ENCODE measurements at places on chromosomes 16 and 17. TPM values are rescaled to one million over a fixed set of nuclear protein-coding genes. Genes with fewer than 3 reads are reported as not detected.

DNA sequence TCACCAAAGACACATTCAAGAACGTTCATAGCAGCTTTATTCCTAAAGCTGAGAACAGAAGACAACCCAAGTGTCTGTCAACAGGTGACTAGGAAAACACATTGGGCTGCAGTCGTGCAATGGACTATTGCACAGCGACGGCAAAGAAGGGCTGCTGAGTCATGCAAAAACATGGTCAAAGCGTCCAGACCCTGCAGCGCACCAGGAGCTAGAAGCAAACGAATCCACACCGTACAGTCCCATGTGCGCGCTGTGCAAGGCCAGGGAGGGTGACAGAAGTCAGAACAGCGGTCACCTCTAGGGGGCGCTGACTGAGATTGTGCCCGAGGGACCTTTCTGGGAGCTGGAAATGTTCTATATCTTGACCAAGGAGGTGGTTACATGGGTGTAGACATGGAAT lies 266.4 kb downstream of the MAF start:
- no peaks in the 10 kb centered on the region for H3K4me1 ChIP-seq
- H3K27ac ChIP-seq: no peak overlapping the region
- no peak for DNase-seq
- no peaks in the 10 kb centered on the region for H3K27me3 ChIP-seq
- H3K36me3 ChIP-seq: no peaks in the 10 kb centered on the region

GRCh38 chr17:37538981-37539659 lies 49.4 kb downstream of the DUSP14 start:
- no peak for DNase-seq
- no peaks in the 10 kb centered on the region for H3K4me1 ChIP-seq
- no peaks in the 10 kb centered on the region for H3K36me3 ChIP-seq
- H3K4me3 ChIP-seq: no peak overlapping the region

- H3K4me1 ChIP-seq: peaks cover 53% of the 10 kb centered on the region
- H3K27me3 ChIP-seq: no peaks in the 10 kb centered on the region
- H3K27ac ChIP-seq: peak overlapping the region; percentile 66
- H3K4me3 ChIP-seq: no peak overlapping the region
- no peaks in the 10 kb centered on the region for H3K36me3 ChIP-seq
- no peak for DNase-seq
These were observed 4.8 kb upstream of the RSAD1 start for GRCh38 chr17:50473901-50474300.

GRCh38 chr16:66079671-66080334 lies 286.7 kb upstream of the CDH5 start:
- DNase-seq: no peak
- no peak overlapping the region for H3K4me3 ChIP-seq
- no peaks in the 10 kb centered on the region for H3K36me3 ChIP-seq
- no peaks in the 10 kb centered on the region for H3K27me3 ChIP-seq

DNA sequence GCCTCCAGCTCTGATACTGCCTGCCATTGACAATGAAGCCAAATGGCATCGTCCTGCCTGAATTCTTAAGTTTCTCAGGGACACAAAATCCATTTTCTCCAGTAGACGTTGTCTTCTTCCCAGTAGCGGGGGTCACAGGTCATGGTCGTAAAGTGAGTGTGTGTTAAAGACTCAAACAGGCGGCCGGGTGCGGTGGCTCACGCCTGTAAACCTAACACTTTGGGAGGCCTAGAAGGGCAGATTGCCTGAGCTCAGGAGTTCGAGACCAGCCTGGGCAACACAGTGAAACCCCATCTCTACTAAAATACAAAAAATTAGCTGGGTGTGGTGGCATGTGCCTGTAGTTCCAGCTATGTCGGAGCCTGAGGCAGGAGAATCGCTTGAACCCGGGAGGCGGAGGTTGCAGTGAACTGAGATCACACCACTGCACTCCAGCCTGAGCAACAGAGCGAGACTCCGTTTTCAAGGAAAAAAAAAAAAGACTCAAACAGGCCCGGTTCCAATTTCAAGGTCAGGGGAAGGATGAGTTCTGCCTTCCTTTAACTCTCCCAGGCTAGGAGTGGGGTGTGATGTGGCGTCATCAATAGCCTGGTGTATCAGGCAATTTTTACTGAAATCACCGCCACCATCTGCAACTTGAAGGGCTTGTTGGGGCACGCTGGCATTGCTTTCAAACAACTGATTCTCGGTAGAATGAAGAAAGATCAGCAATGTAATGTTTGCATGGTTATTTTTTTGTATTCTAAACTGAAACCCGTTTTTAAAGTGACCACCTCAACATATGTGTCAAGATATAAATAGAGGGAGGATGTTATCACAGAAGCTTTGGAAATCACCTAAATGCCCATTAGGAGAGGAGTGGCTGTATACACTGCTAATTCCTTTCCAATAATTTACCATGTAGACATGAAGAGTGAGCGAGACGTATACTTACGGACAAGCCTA lies 91.0 kb downstream of the WSCD1 start:
- H3K27me3 ChIP-seq: no peaks in the 10 kb centered on the region
- no peak overlapping the region for H3K4me3 ChIP-seq
- H3K27ac ChIP-seq: no peak overlapping the region
- no peak for DNase-seq
- no peaks in the 10 kb centered on the region for H3K4me1 ChIP-seq

- no peak for DNase-seq
- peaks cover 70% of the 10 kb centered on the region for H3K4me1 ChIP-seq
- peak overlapping the region; percentile 62 for H3K27ac ChIP-seq
- H3K4me3 ChIP-seq: no peak overlapping the region
- peaks cover 57% of the 10 kb centered on the region for H3K36me3 ChIP-seq
- H3K27me3 ChIP-seq: no peaks in the 10 kb centered on the region
These were observed 58.3 kb downstream of the PLD6 start for GRCh38 chr17:17147821-17148220.

- peaks cover 41% of the 10 kb centered on the region for H3K4me1 ChIP-seq
- no peak for DNase-seq
- H3K4me3 ChIP-seq: no peak overlapping the region
- peak overlapping the region; percentile 82 for H3K27ac ChIP-seq
These were observed 41.6 kb downstream of the MAPT start for GRCh38 chr17:45935710-45936509.

GRCh38 chr17:47942096-47942510 lies 732 bp downstream of the PNPO start:
- peak overlapping the region; percentile 77 for H3K4me3 ChIP-seq
- no peak for DNase-seq
- peaks cover 20% of the 10 kb centered on the region for H3K36me3 ChIP-seq
- H3K27ac ChIP-seq: peak overlapping the region; percentile 92
- H3K27me3 ChIP-seq: no peaks in the 10 kb centered on the region

DNA sequence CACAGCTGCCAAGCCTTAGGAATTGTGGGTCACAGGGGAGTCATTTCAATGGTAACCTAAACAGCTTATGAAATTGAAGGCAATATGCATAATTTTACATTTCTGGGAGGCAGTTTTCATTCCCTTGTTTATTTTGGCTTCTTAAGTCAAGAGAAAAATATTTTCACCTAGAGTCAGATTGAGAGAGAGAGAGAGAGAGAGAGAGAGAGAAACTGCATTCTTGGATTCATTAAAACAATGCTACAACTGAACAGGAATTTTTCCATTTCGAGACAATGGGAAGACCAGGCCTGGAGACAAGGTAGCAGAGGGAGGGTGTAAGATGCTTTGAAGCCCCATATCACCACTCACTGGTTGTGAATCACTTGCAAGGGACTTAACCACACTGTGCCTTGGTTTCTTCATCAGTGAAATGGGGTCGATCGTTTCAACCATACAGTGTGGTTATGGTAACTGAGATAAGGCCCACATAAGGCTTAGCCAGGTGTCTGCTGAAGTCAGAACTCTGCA lies 224.7 kb upstream of the IRX3 start:
- no peaks in the 10 kb centered on the region for H3K27me3 ChIP-seq
- H3K36me3 ChIP-seq: no peaks in the 10 kb centered on the region
- no peak overlapping the region for H3K4me3 ChIP-seq
- H3K4me1 ChIP-seq: no peaks in the 10 kb centered on the region
- DNase-seq: no peak

DNA sequence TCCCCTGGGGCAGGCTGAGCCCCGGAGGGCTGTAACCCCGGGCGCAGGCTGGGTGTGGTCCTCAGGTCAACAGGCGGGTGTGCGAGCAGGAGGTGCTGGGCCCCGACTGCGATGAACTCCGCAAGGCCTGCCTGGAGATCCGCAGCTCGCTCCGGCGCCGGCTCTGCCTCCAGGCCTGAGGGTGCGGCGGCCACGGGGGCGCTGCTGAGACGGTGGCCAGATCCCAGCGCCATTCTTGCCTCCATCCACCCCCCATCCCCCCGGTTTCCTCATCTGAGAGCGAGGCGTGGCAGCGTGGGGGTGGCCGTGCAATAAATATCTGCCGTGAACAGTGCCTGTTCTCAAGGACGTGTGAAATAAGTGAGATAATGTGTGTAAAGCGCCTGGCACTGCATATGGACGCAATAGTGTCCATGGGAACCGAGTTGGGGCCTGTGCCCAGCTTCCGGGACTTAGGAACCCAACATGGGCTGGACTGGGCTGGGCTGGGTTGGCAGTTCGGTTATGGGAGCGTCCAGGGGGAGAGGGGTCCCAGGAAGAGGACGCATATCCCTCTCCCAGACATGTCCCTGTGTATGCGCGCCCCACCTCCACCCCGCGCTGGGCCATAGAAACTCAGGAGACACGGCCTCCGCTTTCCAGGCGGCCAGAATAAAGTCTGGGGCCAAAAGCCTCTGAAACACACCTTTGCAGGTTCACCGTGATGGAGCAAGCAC lies 15.0 kb downstream of the ZNF213 start:
- peaks cover 22% of the 10 kb centered on the region for H3K27me3 ChIP-seq
- peak overlapping the region; percentile 75 for H3K27ac ChIP-seq
- peaks cover 21% of the 10 kb centered on the region for H3K4me1 ChIP-seq
- peak overlapping the region; percentile 67 for H3K4me3 ChIP-seq
- no peak for DNase-seq

- H3K27ac ChIP-seq: no peak overlapping the region
- H3K27me3 ChIP-seq: no peaks in the 10 kb centered on the region
- H3K4me1 ChIP-seq: peaks cover 15% of the 10 kb centered on the region
- H3K4me3 ChIP-seq: no peak overlapping the region
- H3K36me3 ChIP-seq: no peaks in the 10 kb centered on the region
These were observed 64.0 kb downstream of the USP32 start for GRCh38 chr17:60327901-60328273.

Gene TAC4
- total RNA-seq: not detected

Gene KRTAP1-5
- not detected for total RNA-seq
